ENCODE measurements at places on chromosomes 3 and 15.
A peak's percentile ranks its signal among the peaks of the same experiment; 100 is the strongest.

- no peak for DNase-seq
Measured at GRCh38 chr3:20043825-20044224, 3.6 kb downstream of the KAT2B start.

DNA sequence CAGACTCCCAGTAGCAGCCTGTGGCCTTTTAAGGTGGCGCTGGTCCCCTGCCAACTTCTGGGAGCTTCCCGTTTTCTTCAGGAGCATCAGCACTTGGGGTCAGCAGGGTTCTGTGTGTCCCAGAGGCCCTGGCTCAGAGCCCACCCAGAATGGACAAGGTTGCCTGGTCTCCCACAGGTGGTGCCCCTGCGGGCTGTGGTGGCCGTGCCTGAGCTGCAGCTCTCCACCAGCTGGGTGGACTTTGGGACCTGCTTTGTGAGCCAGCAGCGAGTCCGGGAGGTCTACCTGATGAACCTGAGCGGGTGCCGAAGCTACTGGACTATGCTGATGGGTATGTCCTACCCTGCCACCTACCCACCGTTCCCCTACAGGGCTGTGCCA, 15.5 kb downstream of the ACAA1 start:
- no peak for DNase-seq

DNA sequence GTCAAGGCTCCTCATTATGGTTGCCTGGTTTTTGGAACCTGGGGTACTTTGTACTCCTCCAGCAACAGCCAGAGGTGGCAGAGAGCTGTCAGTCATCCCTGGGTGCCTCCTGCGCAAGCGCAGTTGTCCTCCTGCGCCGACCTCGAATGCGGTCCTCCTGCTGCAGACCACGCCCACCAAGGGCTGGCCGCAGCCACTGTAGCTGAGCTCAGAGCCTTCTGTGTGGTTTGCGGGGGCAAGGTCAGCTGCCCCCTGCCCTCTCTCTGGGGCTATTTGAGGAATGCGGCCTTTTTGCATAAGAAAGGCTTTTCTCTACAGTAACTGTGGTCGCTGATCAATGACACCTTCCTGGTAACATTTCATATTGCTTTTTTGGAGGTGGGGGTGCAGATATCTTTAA, 131.3 kb upstream of the SNRPN start:
- DNase-seq: peak; percentile 3

- DNase-seq: peak; percentile 65
Measured at GRCh38 chr3:16177962-16178627, 3.6 kb downstream of the GALNT15 start.

DNA sequence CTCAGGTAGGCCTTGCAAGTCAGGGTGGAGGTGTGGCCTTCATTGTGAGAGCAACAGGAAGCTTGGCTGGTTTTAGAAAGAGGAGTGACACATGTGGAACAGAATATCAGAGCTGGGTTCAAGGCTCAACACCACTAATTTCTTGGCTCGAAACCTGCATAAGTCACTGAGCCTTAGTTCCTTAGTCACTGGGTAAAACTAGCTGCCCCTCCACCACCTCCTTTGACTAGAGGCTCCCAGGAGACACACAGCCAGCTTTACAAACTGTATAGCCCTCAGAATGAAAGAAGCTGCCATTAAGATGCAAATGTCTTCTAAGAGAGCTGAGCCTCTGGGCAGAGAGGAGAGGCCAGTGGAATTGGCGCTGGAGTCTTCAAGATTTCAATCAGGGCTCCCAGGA, 67.7 kb downstream of the CERS3 start:
- no peak for DNase-seq

DNA sequence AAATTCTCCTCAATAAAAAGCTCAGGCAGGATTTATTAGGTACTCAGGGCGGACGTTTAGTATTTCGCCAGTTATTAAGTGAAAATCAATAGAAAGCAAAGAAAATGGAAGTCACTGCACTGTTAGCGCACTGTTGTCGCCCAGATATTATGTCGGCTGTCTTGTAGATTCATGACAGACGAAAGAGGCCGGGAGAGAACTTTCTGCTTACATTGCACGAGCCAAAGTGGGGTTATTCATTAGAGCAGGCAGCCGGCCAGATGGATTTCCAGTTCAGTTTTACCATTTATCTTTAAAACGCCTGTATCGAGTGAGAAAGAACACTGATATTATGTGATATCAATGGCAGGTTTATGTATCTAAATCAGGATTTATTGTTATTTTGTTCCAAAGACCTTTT, 866.0 kb upstream of the NR2F2 start:
- DNase-seq: no peak

GRCh38 chr3:137766876-137767537, 2.9 kb downstream of the SOX14 start:
- no peak for DNase-seq

DNA sequence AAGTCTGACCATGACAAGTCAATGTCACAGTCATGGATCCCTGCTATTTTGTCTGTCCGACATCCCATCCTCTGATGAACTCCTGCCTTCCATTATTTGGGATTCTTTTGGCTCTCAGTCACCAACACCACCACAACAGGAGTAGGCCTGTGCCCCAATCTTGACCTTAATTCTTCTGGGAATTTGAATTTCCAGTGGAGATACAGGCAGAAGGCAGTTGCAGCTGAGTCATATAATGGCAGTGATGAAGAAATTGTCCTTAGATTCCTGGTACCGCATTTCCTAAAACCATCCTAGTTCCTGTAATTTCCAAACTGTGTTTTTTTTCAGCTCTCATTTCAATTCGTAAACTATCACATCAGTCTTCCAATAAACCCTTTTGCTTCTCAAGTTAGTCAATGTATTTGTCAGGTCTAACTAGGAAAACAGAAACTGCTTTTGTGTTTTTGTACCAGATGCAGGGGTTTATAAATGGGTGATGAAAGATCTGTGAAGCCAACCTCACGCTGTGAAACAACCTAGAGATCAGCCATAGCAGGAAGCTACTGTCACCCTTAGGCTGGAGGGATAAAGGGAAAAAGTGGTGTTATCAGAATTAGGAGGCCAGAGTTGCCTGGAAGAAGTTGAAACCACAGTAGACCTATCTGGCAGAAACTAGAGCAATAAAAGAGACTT, 126.3 kb upstream of the TMEM108 start:
- DNase-seq: no peak

- peak; percentile 77 for DNase-seq
Measured at GRCh38 chr3:46998121-46998851, 18.8 kb downstream of the NBEAL2 start.

GRCh38 chr3:7309641-7310102, 448.8 kb downstream of the GRM7 start:
- DNase-seq: no peak

DNA sequence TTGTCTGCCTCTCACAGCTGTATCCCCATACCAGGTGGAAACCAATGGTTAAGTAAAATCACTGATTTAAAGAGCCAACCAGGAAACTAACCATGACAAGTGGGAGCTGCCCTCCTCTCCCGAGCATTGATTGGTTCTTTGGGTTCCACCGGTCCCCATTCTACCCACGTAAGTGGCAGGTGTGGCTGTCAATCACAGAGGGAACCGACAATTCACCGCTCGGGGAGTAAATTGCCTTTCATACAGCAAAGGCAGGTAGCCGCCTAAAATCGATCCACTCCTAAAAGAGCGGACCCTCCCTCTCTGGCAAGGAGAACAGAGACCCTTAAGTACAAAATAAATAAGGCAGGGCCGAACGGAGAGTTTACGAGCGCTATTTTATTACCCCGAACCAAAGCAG, 1.2 kb downstream of the ERC2 start:
- peak; percentile 51 for DNase-seq

DNA sequence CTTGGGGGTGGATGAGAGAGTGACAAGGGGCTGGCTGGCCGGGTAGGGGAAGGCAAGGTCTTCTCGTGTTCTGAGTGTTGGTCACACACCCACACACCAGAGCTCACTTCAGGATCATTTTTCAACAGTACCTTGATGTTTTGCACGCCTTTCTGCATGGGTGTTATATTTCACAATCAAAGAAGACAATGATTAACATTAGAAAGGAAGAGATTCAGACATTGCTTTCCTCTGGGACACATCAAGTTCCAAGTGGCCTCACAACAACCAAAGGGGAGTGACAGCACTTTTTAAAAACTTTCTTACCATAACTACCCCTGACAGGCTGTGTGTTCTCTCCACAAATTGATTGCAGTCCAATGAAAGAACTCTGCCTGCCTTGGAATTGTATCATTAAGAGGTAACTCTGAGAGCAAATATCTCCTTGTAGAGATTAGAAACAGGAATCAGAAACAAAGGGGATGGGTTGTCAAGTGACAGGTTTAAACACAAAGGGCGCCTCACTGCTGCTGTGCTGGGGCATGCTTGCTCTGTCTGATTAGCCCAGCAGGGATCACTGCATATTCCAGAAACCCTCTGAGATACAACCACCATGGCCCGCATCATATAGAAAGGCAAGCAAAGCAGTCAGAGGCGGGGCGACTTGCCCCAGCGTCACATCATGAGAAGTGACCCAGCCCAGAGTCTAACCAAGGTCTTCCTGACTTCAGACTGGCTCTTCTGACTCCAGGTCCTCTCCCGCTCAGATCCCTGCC, 230.8 kb downstream of the FEZF2 start:
- no peak for DNase-seq

DNA sequence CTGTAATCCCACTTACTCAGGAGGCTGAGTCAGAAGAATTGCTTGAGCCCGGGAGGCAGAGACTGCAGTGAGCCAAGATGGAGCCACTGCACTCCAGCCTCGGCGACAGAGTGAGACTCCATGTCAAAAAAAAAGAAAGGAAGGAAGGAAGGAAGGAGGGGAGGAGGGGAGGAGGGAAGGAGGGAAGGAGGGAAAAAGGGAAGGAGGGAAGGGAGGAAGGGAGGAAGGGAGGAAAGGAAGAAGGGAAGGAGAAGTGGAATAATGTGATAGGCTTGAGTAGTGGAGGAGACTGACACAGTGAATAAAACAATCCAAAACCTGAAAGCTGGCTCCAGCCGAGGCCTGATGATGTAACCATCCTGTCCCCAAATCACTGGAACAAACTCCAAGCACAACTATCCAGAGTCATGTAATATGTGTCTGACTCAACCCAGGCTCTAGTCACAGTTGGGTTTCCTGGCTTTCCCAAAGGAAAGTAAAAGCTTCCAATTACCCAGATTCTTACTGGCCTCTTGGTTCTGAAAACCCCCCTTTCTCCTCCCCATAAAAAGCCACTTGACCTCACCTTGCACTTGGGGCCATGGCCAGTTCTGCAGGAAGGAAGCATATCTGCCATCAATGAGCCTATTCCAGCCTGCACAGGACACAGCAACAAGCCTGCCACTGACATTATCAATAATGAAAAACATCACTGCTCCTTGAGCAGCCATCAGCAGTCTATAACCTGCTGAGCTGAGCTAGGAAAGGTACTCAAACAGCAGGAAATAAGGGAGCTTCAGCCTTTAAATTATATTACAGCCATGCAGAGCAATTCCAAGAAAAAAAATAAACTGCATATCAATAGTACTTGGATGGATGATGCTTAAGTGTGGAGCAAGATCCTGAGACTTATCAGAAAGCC, 48.3 kb downstream of the MB21D2 start:
- no peak for DNase-seq

DNA sequence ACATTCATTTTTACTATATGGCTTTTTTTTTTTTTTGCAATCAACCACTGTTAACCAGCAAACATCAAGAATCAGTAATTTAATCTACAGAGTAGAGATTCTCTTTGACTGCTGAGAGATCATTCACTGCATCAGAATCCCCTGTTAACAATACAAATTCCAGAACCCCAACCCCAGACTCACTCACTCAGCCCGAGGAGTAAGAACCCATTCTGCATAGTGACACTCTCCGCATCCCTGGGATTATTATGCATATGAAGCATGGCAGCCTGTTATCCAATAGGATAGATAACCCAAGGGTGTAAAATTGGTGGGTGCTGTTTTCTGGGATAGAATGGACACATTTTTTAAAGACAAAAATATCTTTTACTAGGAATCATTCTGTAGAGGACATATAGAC, 76.3 kb upstream of the CCDC39 start:
- DNase-seq: no peak

DNA sequence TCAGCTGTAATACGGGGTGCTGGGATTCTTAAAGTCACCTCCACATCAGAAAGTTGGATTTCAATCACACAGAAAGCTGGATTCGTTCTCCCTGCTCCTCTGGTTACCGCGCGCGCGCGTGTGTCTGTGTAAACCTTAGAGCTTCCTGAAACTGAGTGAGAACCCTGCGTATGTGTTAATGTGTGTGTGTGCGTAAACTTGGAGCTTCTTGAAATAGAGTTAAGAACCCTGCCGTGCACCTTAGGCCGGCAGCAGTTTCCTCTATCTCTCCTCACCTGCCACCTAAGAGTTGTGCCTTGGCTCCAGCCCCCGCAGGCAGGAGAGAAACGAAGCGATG, 531 bp downstream of the LZTFL1 start:
- DNase-seq: no peak

DNA sequence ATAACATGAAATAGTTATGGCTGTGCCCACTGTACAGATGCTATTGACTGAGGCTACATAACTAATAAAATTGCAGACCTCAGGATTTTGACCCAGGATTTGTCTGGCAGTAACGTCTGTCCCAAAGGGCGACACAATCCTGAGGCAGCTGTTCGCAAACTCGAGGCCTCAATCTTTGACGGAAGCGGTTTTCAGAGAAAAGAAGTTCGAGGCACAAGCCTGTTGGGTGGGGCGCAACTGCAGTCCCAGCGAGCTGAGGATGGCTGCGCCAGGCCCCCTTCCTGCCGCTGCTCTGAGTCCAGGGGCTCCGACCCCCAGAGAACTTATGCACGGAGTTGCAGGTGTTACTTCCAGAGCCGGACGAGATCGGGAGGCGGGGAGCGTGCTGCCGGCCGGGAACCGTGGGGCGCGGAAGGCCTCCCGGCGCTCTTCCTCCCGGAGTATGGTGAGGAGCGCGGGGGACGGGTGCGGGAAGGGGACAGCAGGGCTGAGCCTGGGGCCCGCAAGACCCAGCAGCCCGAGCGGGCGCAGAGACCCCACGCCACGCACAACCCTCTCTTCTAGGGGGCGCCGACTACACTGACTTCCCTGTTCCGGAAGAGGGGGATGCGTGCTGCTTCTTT, at the start of gene PARP15:
TSS of gene PARP15 (plus strand) at position 242 of the 623 bp plus-strand sequence. CDS start at position 260, 18 bp downstream.
- peak; percentile 41 for DNase-seq

GRCh38 chr3:150509780-150510179, 36.5 kb downstream of the SERP1 start:
- DNase-seq: no peak

- DNase-seq: no peak
Measured at GRCh38 chr3:110767838-110768237, 303.8 kb upstream of the NECTIN3 start.

DNA sequence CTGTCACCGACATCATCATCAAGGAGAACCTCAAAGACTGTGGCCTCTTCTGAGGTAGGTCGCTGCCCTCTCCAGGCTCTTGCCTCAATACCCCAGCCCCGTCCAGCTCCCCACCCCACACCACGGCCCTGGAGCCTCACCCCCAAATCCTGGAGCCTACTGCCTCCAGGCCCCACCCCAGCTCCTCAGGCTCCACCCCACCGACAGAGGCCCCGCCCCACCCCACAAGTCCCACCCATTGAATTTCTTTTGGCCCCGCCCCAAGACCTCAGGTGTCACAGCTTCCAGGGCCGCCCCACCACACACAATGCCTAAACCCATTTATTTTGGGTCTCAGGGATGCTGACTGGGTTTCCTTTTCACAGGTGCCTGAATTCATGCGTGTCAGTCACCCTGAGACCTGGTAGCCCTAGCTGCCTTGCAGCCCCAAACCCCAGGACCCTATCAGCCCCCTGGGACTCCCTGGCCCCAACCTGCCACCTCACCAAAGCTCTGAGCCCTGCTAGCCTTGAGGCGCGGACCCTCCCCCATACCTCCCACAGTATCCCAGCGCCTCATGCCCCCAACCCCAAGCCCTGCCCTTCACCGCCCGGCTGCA, 3.6 kb downstream of the GNAT1 start:
- peak; percentile 40 for DNase-seq

- no peak for DNase-seq
Measured at GRCh38 chr15:62124973-62125303, 40.1 kb downstream of the C2CD4B start.

GRCh38 chr3:142779591-142779990, 55.8 kb downstream of the TRPC1 start:
- DNase-seq: no peak

Measured in activated naive CD8-positive, alpha-beta T cell treated with anti-CD3 and anti-CD28 coated beads for 36 hours (primary cell).